AG04450 (cell line): ENCODE measurements at places on chromosomes 12 and 14. TPM values are rescaled to one million over a fixed set of nuclear protein-coding genes. Genes with fewer than 3 reads are reported as not detected.

DNA sequence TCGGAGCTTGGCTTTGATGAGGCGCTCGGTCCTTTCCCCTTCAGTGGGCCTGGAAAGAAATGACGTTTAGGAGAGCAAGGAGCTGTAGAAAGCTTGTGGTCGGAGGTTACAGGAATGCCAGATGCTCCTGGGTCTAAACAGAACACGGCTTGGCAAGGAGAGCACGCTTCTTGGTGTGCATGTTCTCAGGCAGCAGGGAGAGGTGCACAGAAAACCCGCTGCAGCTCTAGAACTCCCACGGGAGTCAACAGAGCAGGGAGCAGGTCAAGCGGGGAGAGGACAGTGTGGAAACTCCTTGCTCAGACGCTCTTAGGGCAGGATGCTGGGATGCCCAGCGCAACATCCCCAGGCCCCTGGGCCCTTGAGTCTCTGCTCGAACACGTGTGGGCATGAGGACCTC lies 51.0 kb downstream of the SSH1 start:
- no peak for DNase-seq

The NID2 gene
- polyA plus RNA-seq, result 413 and 418 TPM in 2 replicates

The TAS2R14 gene
- polyA plus RNA-seq, result 2.1 and 3.2 TPM in 2 replicates

- DNase-seq, result no peak
These were observed 14.7 kb downstream of the NKX2-1 start for GRCh38 chr14:36505181-36505815.
